Stimulated activated CD4-positive, alpha-beta T cell treated with anti-CD3 and anti-CD28 coated beads, Interleukin-1b, Interleukin-23, amount 100 ng/mL, for 48 hours (primary cell): ENCODE measurements at places on chromosomes 16 and 17.

DNA sequence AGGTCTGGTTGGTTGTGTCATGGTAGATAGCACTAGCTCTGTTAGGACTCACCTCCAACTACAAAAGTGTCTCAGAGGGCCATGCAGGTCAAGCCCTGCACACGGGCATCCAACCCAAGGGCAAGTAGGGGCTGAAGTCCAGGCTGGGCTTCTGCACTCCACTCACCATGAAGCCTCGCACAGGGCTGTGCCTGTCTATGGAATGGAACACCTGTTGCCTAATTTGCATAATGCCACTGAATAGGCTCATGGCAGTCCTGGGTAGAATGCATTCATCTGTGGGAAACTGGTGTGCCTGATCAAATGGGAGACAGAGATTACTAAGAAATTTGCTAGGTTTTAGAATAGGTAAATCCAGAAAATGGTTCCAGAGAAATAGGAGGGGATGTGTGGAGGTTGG, 8.0 kb upstream of the AKAP1 start:
- no peak for DNase-seq

DNA sequence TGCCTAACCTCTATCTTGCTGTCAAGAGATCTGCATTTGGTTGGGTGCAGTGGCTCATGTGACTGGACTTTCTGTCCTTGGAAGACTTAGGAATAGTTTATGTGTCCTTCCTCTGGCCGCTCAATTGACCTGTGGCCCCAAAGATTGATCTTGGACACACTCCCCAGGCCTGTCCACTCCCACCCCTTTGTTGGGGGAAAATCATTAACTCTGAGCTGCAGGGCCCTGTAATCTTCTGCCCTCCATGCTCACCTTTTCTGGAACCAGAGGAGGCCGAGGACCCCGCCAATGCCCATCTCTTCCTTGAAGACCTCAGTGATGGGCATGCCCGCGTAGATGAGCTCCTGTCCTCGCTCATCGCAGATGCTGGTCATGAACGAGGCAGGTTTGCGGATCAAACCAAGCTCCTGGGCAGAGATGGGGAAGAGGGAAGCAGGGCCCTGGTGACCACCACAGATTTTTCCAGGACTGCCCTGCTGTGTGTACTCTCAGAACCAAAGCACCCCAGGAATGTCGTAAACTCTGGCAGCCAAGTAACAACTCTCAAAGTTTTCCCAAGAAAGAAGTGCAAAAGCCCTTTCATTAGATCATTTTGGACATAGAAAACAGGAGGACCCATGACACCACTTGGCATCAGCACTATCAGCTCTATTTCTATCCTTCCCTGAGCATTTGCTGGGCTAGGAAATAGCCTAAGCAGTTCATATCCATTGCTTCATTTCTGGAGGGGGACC, 8.5 kb upstream of the KLHL11 start:
- no peak for DNase-seq

- DNase-seq: no peak
Observed at GRCh38 chr16:86459266-86459665, 51.1 kb upstream of the FOXF1 start.

GRCh38 chr16:4392382-4393239, 21.0 kb downstream of the VASN start:
- DNase-seq: no peak

DNA sequence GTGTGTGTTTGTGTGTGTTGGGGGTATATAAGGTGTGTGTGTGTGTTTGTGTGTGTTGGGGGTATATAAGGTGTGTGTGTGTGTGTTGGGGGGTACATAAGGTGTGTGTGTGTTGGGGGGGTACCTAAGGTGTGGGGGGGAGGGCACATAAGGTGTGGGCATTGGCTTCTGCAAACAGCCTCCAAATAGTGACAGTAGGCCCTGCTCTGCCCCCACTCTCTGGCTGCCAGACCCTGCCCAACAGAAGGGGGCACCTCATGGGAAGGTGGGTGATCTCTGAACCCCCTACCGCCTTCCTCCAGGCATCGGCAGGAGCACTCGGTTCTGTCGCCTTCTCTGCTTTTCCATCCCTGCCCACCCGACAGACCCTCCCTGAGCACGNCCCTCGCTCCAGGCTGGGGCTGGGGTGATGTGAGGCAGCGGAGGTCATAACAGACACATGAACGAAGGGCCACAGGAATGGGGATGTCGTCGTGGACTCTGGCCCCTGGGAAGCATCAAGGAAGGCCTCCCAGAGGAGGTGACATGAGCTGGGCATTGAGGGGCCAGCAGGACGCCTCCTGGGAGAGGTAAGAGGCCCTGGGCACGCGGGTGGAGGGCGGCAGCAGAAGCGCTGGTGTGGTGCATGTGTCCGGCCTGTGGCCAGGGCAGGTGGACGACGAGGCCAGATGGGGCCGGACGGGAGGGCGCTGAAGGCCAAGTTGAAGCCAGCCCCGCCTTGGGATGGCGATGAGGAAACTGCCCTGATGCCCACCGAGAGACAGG, 136.6 kb upstream of the RPH3AL start:
- DNase-seq: peak; percentile 54
